ENCODE measurements at places on chromosomes 6 and 20.

- peak; percentile 90 for DNase-seq
Measured at GRCh38 chr20:760751-761417, 7.4 kb downstream of the SLC52A3 start.

DNA sequence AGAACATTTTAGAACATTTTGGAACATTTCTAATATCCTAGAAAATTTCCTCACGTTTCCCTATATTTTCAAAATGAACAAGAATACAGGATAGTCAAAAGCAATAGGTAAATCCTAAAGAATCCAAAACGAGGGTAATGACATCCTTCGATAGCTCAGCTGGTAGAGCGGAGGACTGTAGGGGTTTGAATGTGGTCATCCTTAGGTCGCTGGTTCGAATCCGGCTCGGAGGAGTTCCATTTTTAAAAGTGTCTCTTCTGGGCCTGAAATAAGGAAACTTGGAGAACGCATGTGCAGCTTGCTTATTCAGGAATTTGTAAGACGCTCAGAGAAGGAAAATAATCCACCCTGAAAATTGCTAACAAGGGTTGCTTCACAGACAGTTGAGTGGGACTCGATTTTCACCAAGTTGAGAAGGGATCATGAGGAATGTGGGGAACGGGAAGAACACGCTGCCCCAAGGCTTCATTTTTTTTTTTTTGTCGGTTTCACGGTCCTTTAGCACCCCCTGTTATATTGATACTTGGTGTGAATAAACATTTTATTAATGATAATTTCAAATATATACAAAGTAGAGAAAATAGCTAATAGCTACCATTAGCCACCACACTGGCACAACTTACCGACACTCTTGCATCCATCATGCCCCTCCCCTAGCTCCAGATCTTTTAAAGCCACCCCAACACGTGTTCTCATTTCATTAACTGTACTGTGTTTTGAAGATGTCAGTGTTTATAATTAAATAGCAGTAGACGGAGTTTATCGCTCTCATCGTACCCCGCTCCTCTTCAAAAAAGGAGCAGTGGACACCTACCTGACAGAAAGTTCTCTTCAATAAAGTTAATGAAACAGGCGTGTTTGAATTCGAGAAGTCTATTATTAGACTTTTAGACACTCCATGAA lies 1.8 kb upstream of the ABT1 start:
- peak; percentile 37 for DNase-seq

- DNase-seq, result no peak
Measured at GRCh38 chr6:91317247-91317835, 730.5 kb upstream of the MAP3K7 start.

DNA sequence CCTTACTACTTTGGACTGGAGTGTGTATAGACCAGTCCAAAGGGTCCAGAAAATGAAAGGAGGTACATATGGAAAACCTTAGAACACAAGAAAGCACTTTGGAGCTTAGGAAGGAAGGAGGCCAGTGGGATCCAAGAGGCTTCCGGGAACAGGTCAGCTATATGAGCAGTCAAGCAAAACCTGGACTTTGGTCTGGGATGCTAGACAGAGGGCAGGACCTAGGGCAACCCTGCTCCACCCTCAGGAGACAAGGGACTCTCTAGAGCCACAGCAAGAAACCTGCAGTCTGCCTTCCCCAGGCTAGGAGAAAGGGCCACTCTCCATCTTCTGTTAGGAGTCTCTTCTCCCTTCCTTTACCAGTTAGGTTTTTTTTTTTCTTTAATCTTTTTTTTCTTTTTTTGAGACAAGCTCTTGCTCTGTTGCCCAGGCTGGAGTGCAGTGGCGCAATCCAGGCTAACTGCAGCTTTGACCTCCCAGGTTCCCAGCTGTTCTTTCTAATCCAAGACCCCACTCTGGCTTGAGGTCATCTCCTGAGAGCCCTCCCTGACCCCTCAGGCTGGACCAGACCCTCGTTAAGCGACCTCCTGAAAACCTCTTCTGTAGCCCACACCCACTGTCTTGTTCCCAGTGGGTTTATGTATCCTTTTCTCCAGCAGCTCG lies 4.6 kb downstream of the KCNK5 start:
- DNase-seq, result no peak

DNA sequence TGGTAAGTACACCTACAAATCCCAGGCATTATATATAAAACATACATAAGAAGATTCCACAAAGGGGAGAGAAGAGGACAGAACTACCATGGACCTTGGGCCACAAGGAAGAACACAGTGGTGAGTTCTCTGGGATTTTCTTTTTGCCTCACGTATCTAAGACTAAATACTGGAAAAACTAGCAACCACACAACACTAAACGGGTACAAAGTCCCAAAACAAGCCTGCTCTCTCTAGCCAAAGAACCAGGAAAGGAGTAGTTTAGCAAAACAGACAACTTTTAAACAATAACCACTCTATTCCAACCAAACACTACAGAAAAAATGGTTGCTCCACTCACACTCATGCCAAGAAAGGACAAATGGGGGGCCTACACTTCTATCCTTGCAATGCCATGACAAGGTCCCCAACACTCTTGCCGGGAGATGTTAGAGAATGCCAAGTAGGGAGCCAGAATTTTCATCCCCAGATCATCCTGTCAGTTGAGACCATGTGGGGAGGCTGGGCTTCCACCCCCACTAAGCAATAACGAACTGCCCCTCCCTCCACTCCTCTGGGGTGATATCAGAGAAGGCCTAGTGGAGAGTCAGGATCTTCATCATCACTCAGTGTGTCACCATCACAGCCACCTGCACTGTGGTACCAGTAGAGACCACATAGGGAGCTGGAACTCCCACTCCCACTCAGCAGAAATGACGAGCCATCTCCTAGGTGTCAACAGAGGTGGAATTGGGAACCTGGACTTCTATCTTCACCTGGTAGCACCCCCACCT lies 123.5 kb downstream of the DST start:
- no peak for DNase-seq

- no peak for DNase-seq
Measured at GRCh38 chr20:47350181-47350550, 6.3 kb downstream of the ZMYND8 start.

DNA sequence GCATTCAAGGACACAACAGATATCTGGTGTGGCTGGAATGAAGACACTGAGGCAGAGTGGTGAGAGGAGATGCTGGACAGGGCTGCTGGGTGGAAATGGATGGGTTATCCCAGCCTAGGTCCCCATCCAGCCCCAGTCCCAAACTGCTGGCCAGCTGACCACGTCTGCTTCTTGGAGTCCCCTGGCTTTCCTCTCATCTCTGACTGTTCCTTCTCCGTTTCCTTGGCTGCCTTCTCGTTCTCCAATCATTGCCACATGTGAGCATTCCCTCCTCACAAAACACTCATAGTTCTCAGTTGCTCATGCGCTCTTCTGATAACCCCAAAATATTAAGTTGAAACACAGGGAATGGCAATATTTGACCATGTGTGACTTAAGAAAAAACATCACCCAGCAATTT lies 31.5 kb downstream of the MAFB start:
- no peak for DNase-seq

All from iPS-NIHi11 (cell line).